ENCODE measurements at places on chromosomes 1 and 21.
A peak's percentile ranks its signal among the peaks of the same experiment; 100 is the strongest.

- no peak for DNase-seq
These were observed 765 bp upstream of the BMP8A start for GRCh38 chr1:39490596-39491145.

GRCh38 chr1:82065916-82066315 lies 265.2 kb downstream of the ADGRL2 start:
- no peak for DNase-seq

GRCh38 chr1:109529881-109530456 lies 9.7 kb upstream of the GPR61 start:
- DNase-seq = no peak

- peak; percentile 58 for DNase-seq
These were observed 16.4 kb downstream of the IFNGR2 start for GRCh38 chr21:33419538-33420123.

DNA sequence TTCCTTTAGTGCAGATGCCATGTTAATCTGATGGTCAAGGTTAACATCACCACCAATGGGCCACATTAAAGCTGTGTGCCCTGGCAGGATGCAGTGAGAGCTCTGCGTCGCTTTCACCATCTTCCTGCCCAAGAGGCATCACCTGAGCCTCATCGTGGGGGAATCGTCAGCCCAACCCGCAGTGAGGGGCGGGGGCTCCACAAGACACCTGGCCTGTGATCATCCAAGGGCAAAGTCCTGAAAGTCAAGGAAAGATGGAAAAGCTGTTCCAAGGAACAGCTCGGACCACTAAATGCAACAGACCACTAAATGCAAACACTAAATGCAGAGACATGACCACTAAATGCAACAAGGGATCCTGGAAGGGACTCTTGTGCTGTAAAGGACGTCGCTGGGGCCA lies 49.9 kb downstream of the WDR4 start:
- DNase-seq = no peak

DNA sequence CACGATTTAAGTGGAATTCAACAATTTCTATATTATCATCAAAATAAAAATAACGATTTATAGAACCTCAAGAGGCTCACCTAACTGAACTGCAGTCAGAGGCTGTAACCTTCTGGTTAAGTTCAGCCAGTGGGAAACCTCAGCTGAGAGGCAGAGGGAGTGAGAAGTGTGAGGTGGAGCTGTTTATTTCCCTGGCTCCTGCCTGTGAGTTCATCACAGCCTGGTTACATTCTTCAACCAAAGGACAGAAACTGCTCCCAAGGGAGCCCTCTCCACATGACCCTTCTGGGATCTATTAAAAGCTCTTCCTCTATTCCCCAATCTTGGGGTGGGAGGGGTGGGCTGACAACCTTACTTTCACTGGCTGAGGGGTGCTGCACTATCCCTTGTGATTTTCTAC lies 22.2 kb downstream of the DYNLT5 start:
- no peak for DNase-seq

GRCh38 chr1:16612332-16613172 lies 812 bp downstream of the NBPF1 start:
- DNase-seq = peak; percentile 64

DNA sequence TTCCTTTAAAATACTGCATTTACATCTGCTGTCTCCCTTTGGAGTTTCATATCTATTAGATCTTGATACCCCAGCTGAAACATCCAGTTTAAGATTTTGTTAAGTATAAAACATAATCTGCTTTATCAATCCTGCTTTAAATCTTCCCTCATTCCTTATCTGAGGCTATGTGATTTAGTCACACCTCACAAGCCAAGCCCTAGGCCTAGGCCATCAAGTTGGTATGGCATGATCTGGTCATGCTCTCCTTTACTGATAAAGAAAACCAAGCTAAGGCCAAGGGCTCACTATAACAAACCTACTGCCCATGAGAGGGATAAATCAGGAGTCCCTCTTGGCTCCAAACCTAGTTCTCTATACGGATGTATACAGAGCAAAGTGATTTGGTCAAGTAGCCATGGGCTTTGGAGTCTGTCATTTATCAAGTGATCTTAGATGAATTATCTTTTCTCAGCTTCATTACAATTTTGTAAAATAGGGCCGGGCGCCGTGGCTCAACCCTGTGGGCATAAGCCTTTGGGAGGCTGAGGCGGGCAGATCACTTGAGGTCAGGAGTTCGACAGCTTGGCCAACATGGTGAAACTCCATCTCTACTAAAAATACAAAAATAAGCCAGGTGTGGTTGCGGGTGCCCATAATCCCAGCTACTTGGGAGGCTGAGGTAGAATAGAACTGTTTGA lies 22.8 kb downstream of the ENSA start:
- no peak for DNase-seq

DNA sequence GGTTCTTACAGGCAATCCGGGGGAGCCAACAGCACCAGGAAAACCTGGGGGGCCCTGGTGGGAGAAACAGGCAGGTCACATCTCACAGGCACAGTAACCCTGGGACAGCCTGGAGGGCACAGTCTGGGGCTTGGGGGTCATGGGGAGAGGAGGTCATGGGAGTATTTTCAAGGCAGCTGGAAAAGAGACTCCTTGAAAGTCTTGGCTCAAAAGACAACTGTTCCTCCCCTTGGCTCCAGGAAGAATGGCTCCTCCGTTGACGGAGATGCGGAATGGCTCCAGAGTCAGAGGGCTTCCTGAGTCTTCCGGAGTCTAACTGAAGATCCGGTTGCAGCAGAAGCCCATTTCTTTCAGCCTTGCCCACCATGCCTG lies 25.9 kb upstream of the PEF1 start:
- DNase-seq = no peak

DNA sequence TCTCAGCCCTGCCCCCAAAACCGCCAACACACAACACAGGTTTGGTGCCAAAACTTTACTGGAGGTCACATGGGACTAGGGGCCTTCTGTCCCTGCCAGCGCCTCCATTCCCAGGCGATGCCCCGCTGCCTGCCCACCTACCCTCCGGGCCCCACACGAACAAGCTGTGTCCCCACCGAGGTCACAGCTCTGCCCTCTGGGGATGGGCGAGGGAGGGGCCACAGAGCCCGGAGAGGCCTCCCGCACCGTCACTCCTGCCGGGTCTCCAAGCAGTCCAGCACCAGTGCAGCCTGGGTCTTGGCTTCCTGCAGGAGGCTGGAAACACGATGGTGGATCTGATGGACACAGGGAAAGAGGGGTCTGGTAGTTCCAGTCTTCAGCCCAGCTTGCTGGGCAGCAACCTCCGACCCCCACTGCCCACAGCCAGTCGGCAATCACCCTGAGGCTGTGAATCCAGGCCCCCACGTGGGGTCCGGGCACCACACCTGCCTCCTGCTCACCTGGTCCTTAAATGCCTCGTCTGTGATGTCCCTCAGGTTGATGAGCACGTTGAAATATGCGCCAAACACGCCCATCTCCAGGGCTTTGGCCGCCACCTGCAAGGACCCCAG lies 18.5 kb downstream of the FTCD start:
- no peak for DNase-seq

- DNase-seq = no peak
These were observed 10.7 kb downstream of the NRIP1 start for GRCh38 chr21:15054089-15054488.

GRCh38 chr1:22798083-22798482 lies 87.4 kb downstream of the EPHB2 start:
- no peak for DNase-seq

DNA sequence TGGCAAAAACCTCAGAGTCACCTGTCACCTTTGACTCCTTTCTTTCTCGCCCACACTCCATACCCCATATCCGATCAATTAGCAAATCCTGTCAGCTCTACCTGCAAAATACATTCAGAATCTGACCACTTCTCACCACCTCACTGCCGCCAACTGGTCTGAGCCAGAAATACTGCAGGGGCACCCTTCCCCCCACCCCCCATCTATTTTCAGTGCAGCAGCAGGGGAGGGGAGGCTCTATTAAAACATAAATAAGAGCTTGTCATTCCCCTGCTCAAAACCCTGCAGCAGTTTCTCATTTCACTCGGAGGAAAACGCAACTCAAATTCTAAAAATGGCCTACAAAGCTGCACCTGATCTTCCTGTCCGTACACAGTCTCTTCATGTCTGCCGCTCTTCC lies 3.9 kb downstream of the PKLR start:
- no peak for DNase-seq

- no peak for DNase-seq
These were observed 641.7 kb downstream of the LRRIQ3 start for GRCh38 chr1:73556270-73556669.

DNA sequence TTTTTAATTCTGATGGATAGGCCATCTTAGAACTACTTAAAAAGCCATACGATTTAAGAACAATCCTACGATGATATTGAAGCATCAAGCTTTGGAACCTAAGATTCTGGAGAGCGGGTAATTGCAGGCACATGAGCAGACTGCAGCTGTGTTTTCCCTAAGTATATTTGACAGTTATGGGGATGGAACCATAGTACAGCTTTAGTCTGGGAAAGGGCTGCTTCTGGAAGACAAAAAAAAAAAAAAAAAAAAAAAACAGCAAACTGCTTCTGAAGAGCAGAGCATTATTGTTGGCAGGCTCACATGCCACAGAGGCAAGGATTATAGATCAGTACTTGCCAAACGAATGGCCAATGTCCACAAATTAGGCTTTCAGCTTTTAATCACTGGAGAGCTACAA lies 1618.7 kb downstream of the AMY1C start:
- no peak for DNase-seq

DNA sequence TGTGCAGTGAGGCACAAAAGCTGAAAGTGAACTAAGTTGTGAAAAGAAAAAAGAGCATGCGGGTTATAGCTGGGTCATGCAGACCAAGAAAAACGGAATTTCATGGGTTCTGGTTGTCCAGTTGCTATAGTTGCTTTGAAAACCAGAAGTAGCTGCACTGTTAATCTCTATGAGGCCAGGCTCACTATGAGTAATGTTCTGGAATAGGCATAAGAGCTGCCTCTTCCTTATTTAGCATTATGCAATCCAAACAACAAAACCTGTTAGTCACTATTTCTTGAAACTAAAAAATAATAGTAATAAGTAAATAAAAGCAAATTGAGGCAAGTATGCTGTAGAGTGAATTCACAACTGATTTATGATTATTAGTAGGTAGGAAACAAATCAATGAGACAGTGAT lies 1383.7 kb downstream of the MRPL39 start:
- no peak for DNase-seq

GRCh38 chr1:41933106-41933505 lies 14.4 kb upstream of the HIVEP3 start:
- DNase-seq = no peak

GRCh38 chr1:227449051-227449450 lies 114.3 kb upstream of the ZNF678 start:
- DNase-seq = no peak

GRCh38 chr1:10529765-10530164 lies 55.0 kb downstream of the PEX14 start:
- DNase-seq = no peak

DNA sequence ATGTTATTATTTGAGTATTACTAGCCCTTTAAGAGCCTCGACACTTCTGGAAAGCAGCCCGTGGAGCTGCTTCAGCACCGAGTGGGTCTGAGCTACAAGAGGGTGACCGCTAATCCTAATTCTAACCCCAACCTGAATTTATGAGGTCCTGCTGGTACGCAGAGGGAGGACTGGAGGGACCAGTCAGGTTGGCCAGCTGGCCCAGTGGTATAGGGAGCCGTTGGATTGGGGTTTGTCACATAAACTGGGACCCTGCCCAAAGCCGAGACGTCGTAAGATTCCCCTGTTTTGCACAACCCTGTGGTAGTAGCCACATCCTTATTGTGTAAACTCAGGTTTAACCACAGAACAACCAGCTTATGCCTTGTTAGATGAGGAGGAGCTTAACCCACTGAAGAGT lies 60.8 kb upstream of the F3 start:
- peak; percentile 52 for DNase-seq

- no peak for DNase-seq
These were observed 26.4 kb upstream of the DPH5 start for GRCh38 chr1:101051688-101052638.

DNA sequence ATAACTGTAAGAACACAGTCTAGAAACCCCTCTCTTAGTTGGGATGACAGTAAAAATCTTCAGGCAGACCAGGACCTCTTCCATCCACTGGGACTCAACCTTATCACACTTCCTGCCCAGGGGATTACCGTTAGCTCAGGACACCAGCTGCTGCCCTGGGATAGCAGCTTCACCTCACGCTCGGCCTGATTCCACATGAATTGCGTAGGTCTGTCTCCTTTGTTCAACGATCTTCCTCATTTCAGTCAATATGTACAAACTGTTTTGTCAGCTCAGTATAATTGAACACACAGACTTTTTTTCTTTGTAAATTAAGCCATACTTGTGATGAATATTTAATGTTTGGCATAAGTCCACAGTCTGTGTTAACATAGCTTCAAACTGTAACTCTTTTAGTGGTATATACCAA lies 290.4 kb downstream of the GRIK1 start:
- no peak for DNase-seq

GRCh38 chr1:203140743-203141520 lies 13.4 kb downstream of the ADORA1 start:
- no peak for DNase-seq

DNA sequence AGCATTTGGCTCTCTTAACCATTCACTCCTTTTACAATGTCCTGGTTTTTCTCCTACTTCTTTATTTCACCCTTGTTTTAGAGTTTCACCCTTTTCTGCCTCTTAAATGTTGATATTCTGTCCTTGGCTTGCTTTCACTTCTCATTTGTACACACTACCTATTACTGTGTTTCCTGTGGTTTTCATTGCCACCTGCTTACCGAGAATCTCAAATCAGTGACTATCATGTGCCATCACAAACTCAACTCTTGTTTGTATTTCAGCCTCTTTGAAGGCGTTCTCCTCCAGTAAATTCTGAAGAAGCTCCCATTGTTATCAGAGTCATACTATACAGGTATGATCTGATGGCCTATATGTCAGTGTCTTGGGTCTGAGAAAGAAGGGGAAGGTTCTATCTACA lies 65.7 kb downstream of the NPHS2 start:
- no peak for DNase-seq

- peak; percentile 61 for DNase-seq
These were observed 12.8 kb upstream of the LMX1A start for GRCh38 chr1:165369255-165369848.

- no peak for DNase-seq
These were observed 17.3 kb downstream of the PDPN start for GRCh38 chr1:13600762-13601453.

Measured in lower lobe of right lung (tissue), 2 donors.